ENCODE measurements at places on chromosomes 16 and 17.

- DNase-seq: no peak
These were observed 224.0 kb upstream of the TNRC6C start for GRCh38 chr17:77734371-77735080.

GRCh38 chr16:85871756-85872155, 27.2 kb upstream of the IRF8 start:
- DNase-seq: no peak

DNA sequence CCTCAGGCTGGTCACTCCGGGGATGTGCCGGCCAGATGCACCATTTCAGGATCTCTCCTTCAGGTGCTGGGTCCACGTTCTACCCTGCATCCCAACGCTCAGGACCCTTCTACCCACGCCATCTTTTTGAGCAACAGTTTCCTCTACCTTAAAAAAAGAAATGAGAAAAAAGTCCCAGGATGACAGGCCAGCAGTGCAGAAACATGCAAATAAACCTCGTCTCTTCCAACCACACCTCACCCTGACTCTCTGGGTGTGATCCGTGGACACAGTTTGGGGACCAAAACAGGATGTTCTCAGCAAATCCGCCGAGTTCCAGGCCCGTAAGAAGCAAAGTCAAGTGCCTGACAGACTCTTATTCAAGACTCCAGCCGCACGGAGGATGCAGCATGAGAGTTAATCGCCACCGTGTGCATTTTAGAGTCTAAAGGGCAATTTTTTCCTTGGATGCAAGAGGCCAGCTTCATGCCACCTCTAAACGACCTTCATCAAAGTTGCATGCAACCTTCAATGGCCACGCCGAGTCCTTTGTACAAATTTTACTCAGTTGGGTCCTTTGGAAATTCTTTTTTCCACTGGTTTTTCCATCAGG, 99.6 kb downstream of the ZFHX3 start:
- DNase-seq: no peak

GRCh38 chr17:78670850-78671725, 93.9 kb upstream of the DNAH17 start:
- DNase-seq: no peak

DNA sequence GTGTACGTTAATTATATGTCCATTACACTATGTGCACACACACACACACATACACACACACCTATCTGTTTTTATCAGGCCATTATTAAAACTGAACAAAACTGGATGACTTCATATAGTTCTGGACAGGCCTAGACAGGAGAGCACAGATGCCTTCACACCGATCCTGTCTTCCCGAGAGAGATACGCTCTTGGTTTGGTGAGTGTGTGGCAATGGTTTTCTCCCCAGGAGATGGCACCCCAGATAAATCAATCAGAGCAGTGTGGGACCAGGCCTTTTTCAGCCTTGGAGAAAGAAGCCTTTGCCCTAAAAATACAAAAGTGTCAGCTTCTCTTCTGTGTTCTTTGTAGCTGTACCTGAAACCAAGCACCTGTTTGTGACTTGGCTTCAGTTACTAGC, 83.7 kb downstream of the CPPED1 start:
- no peak for DNase-seq

DNA sequence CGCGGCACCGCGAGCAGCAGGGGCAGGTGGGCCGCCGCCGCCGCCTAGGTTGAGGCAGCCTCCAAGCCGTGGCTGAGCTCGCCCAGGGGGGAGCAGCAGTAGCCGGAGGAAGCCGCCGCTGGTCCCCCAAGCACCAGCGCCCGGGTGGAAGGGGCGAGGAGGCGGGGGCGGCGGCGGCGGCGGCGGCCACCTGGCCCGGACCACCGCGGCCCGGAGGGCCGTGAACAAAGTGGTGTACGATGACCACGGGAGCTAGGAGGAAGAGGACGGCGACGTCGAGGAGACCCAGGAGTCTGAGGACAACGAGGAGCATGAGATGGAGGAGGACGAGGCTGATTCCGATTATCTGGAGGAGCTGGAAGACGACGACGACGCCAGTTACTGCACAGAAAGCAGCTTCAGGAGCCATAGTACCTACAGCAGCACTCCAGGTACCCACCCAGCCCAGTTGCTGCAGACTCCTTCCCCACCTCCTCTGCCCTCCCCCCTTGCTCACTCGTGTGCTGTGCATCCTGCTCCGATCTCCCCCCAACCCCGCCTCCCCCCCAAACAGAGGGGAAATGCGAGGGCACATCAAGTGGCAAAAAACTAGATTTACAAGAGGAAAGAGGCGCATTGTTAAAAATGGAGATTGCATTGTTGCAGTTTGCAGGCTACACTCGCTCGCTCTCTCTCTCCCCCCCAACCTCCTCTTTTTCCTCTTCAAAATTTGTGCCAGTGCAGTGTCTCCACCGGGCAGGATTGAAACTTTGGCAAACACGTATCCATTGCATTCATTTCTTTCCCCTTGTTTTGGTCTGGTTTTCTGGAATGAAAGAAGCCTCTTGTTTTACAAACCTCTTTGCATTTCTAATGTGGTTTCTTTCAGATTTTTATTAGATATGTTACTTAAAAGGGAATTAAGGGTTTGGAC, 41.8 kb upstream of the AMZ2 start:
- no peak for DNase-seq

GRCh38 chr16:89038811-89039735, 54.6 kb upstream of the ACSF3 start:
- no peak for DNase-seq

DNA sequence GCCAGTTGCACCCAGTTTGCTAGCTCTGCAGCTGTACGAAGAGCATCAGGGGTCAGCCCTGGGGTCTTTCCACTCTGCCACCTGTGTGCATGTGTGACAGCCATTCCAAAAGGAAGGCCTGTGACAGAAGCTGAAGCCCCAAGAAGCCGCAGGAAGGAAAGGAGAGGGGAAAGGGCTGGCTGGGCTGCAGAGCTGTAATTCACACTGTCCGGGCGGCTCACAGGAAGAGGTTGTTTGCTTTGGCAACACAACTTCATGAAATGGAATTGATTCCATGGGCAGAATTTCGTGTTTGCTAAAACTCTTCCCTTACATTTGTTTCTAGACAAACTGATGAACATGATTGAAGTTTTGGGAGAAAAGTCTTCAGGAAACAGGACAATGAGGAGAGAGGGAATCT, 14.8 kb downstream of the TMEM204 start:
- DNase-seq: no peak

GRCh38 chr17:59346876-59347407, 15.5 kb downstream of the YPEL2 start:
- no peak for DNase-seq

GRCh38 chr17:29255926-29256522, 9.4 kb downstream of the CRYBA1 start:
- no peak for DNase-seq

GRCh38 chr16:50523710-50524109, 24.5 kb upstream of the NKD1 start:
- DNase-seq: no peak

- DNase-seq: no peak
These were observed 5.5 kb downstream of the DLX3 start for GRCh38 chr17:49989518-49989880.

GRCh38 chr17:45160447-45161287, 1.0 kb upstream of the HEXIM2 start:
- no peak for DNase-seq

GRCh38 chr17:28755486-28755885, 11.7 kb downstream of the TRAF4 start:
- no peak for DNase-seq

GRCh38 chr17:32253117-32253611, 12.5 kb upstream of the RHBDL3 start:
- DNase-seq: no peak

GRCh38 chr17:34478244-34478643, 101.1 kb upstream of the TMEM132E start:
- DNase-seq: no peak

- DNase-seq: peak; percentile 38
These were observed 7.7 kb upstream of the TBKBP1 start for GRCh38 chr17:47686276-47686635.

DNA sequence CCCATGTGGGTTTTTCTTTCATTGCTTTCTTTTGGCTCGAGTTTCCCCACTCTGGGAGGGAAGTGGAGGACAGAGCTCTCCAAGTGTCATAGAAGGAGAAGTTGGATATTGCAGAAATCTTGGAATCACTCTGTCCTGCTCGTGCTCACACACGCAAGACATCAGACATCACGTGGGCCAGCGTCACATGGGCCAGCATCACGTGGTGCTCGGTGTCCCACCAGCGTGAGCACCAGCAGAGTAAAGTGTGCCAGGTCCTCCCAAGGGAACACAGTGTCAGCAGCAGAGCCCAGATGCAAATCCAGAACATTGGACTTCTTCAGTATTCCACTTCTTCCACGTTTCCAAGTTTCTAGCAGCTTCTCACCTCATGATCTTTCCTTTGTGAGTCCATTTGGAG, 327.0 kb downstream of the FOXL1 start:
- no peak for DNase-seq

DNA sequence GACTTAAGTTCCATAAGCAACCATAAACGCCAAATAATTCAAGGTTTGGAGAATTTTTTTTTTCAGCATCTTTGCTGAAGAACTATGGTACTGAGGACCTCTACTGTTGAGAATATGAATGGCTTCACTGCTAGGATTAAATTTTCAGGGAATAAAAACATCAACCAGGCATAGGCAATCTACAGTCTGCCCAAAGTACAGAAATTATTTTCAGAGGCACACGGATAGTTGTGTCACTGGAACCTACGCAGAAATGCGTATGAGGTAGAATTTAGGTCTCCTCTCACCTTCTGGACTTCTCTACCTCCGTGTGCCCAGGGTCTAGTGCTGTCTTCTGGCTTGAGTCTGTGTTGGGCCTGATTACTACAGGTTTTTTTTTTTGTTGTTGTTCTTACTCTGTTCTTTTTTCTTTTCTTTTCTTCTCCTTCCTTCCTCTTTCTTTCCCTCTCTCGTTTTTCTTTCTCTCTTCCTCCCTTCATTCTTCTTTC, 39.7 kb downstream of the NACA2 start:
- DNase-seq: peak; percentile 5

- no peak for DNase-seq
These were observed 37.5 kb upstream of the GSG1L start for GRCh38 chr16:28100810-28101532.

GRCh38 chr16:50581845-50582244, 33.6 kb downstream of the NKD1 start:
- no peak for DNase-seq

GRCh38 chr17:44863061-44863918, 15.6 kb downstream of the HIGD1B start:
- DNase-seq: no peak

DNA sequence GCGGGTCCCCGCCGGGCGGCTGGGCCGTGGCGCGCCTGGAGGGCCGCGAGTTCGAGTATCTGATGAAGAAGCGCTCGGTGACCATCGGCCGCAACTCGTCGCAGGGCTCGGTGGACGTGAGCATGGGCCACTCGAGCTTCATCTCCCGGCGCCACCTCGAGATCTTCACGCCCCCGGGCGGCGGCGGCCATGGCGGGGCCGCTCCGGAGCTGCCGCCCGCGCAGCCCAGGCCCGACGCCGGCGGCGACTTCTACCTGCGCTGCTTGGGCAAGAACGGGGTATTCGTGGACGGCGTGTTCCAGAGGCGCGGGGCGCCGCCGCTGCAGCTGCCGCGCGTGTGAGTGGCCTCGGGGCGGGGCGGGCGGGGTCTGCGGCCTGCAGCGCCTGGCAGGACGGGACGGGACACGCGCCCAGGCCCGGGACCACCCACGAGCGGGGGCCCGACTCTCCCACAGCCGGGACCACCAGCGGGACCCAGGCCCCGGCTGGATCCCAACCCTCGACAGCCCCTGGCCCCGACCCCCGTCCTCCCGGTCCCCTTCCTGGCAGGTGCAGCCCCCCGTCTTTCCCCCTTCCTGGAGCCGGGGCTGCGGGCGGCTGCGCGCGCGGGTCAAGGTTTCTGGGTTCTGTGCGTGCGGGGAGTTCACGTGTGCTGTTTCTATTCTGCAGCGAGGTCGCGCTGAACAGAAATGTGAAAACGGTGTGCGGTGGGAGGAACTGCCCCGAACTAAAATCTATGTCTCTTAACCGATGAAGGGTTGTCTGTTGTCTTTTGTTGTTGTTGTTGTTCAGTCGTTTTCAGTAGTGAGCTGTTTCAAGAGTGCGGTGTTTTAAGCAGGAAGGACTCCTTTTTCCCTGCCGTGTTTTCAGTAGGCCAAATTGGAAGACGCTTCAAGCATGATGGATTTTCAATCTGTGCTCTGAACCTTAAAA, 705 bp downstream of the FOXK2 start:
- no peak for DNase-seq

- DNase-seq: no peak
These were observed 353.9 kb upstream of the C16orf82 start for GRCh38 chr16:26712876-26713275.

DNA sequence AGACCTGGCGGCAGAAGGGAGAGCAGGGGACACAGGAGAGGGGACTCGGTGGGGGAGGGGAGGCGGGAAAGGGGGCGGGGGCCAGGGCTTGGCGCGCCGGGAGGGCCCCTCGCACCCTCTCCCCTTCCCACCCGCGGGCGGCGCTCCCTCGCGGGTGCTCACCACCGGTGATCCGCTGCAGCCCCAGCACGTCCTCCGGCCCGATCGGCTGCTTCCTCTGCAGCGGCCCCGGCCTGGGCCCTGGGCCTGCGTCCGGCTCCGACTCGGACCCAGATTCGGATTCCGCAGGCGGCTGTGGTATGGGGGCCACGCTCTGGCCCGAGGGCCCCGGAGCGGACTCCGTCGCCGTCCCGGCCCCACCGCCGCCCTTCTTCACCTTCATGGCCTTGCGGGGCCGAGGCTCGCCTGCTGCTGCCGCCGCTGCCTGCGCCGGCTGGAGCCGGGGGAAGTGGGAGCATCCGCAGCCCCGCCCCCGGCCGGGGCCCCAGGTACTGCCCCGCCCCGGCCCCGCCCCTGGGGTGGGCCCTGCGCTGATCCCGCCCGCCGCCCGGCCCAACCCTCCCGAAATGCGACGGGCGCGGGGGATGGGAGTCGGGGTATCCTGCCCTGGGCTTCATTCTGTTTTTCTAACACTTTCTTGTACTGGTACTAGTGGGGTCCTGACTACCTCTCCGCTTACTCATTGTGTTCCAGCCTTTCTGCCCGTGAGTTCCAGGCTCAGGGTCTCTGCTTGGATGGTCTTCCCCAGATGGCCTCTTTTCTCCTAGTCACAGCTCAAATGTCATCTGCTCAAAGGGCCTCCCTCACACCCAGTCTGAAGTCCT, at the start of gene UNC119:
Gene UNC119 (minus strand): TSS at position 449 of the 824 bp plus-strand sequence. CDS start 67 bp downstream, at position 382.
- no peak for DNase-seq

GRCh38 chr16:71264299-71264698, 24.9 kb downstream of the CMTR2 start:
- DNase-seq: no peak

DNA sequence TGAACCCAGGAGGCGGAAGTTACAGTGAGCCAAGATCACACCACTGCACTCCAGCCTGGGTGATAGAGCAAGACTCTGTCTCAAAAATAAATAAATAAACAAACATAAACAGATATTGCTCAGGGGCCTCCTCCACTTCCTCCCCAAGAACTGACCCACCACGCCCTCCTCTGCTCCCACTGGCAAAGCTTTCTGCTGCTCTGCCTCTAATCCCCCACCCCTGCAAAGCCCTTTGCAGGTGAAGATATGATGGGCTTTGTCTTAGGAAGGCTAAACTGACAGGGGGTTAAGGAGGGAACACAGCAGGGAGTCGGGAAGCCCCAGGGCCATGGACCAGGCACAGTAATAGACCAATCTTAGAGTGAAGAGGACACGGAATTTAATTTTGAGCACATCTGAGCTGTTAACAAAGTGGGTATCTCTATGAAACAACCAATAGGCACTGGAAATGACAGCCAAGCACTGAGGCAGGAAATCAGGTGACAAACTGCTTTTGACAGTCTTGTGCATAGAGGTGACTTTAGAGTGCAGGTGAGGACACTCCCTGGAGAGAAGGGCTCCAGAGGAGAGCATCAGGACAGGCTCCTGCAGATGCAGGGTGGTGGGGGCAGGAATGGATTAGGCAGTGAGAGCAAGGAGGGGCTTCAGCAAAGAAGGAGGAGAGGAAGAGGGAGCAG, 6.4 kb upstream of the CD300LD start:
- no peak for DNase-seq

All from BJ (cell line).